ENCODE measurements at places on chromosomes 11 and 22.

DNA sequence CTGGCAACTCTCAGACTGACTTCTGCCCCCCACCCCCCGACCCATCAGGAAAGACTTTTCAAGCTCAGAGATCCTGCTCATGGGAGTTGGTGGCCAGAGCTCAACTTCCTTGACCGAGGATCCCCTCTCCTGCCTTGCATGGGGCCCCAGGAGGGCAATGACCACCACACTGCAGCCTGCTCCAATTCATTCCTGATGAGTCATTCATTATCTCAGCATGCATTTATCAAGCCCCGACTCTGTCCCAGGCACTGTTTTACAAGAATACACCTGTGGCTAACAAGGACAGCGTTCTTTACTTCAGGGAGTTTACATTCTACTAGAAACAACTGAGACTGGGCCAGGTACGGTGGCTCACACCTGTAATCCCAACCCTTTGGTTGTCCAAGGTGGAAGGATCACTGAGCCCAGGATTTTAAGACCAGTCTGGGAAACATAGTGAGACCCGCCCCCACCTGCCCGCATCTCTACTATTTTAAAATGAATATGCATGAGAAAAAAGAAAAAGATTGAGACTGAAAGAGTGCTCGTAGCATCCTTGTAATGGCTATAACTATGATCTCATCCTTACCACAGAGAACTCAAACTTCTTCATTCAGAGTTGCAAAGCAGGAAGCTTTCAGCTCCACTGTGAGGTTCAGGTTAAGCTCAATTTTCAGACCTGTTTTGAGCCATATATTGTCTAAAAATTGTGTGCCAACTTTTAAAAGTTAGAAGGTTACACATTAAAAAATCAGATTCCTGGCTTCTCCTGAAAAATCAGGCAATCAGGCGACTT, 60.4 kb downstream of the FEZ1 start:
- DNase-seq = no peak

DNA sequence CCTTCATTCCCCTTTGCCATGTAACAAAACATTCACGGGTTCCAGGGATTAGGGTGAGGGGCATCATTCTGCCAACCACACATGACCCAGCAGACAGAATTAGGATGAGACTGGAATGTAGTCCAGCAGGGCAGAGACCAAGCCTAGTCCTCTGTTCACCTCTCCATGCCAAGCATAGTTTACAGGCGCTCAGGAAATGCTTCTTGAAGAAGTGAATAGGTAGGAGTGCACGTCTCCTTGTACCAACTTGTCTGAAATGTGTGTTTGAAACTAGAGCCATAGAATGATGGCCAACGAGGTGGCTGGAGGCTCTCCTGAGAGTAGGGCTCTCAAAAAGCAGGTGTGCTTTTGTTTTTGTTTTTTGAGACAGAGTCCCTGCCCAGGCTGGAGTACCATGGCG, 8.2 kb downstream of the SPINDOC start:
- DNase-seq = no peak

GRCh38 chr22:19003508-19003907, 67.4 kb upstream of the PRODH start:
- DNase-seq = no peak

GRCh38 chr11:124891373-124891861, 6.2 kb downstream of the ROBO4 start:
- no peak for DNase-seq

- DNase-seq = peak; percentile 25
Measured at GRCh38 chr22:22463855-22464540, 44.5 kb downstream of the ZNF280B start.

GRCh38 chr22:38270091-38270992, 2.5 kb downstream of the TMEM184B start:
- DNase-seq = no peak

- no peak for DNase-seq
Measured at GRCh38 chr22:49439373-49439772, 388.3 kb downstream of the BRD1 start.

DNA sequence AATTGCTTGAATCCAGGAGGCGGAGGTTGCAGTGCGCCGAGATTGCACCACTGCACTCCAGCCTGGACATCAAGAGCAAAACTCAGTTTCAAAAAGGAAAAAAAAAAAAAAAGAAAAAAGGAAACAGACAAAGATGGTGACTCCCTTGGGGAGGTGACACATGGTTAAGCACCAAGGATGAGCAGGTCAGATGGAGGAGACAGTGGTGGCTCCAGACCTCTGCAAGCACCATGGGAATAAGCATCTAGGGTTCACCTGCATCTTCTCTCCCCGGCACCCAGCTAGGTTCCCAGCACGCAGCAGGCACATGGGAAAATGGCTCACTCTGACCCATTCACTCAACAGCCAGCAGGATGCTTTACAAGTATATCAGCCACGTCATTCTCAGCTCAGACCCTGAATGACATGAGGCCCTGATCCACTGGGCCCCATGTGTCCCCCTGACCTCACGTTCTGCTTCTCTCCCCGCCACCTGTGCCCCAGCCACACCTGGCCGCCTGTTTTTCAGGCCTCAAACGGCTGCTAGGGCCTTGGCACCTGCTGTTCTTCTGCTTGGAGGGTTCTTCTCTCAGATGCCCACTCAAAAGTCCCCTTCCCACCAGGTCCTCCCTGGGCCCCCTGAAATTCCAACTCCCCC, 24.2 kb downstream of the A4GALT start:
- DNase-seq = no peak

DNA sequence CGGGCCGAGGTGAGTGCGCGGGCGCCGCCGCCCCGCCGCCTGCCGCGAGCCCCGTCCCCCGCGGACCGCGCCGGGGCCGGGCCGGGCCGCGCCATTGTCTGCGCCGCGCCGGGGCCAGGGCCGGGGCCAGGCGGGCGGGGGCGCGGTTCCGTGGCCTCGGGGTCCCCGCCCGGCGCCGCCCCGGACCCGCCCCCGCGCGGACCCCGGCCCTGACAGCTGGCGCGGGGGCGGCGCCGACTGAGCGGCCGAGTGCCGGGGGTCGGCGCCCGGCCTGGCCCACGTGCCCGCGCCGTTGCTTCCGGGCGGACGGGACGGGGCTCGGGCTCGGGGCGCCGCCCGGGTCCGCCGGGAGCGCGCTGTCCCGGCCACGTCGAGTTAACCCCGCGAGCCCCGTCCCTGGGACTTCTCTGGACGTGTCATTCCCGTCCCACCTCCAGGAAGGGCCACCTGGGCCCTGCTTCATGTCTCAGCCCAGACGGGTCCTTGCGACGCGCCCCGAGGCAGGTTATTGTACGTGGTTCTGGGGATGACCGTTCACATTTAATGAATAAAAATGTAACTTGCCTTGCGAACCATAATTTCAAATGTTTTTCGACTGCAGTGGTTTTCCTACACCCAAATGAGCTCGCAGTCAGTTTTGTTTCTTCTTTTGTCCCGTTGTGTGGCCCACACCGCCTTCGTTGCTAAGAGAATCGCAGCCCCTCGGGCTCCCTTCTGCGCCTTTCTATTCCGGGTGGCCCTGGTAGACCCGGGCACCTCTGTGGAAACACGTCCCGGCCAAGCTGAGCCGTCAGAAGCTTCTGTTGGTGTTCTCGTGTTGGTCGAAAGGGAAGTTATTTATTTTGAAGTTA, 562 bp downstream of the ZBED4 start:
- peak; percentile 14 for DNase-seq

GRCh38 chr22:37244114-37244921, at the start of gene RAC2:
Gene RAC2, minus strand, starts transcription at chr22:37244269. Its CDS starts 121 bp downstream, at chr22:37244148.
- no peak for DNase-seq

- DNase-seq = no peak
Measured at GRCh38 chr11:63527667-63528066, 8.9 kb upstream of the PLAAT4 start.

- no peak for DNase-seq
Measured at GRCh38 chr22:21098099-21098671, 52.4 kb downstream of the LRRC74B start.

DNA sequence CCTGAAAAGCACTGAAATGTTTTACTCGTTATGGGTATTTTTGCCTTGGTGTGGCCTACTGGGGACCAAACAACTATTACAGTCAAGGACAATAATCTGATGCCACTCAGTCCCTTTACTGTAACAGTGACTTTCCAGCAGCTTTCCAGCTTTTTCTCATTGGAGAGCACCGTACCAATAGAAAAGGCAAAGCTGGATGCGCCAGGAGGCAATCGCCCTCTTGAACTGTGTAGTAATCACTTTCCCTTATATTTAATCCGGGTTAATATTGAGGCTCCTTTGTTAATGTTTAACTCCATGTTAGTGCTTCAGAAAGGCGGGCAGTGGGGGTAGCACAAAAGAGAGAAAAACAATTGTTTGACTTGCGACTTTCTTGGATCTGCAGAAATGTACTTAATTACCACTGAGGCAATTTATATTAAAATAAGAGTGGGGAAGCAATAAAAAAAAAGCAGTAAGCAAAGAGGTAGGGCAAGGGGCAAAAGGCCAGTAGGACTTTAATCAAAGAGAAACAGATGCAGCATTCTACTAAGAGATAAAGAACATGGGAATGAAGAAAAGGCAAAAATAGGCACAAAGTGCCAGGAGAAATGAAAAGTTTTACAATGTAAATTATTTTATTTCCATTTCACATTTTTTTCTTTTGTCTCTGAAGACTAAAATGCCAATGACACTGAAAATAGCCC, 81.6 kb downstream of the LRRC4C start:
- no peak for DNase-seq

DNA sequence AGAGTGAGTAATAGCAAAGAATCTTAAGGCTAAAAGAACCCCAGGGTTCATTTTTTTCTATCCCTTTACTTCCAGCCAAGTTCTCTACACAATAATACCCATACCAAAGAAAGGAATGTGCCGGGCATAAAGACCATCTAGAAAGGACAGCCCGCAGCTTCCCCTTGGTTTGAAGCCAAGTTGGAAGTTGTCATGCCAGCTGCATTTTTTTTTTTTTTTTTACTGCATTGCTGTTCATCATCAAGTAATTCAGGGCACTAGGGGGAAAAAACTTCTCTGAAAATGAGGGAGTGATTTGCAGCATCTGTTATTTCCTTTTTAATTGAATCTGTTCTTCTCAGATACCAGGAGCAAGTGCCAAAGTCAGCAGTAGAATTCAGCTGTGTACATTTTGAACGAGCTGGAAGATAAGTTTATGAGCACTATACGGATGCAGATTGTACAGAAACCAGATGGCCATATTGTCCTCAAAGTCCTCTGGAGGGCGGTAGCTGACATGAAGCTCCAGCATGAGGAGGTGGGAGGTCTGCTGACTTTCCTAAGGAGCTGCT, 56.4 kb downstream of the UBASH3B start:
- no peak for DNase-seq

- DNase-seq = no peak
Measured at GRCh38 chr11:125370561-125371389, 125.3 kb downstream of the FEZ1 start.

- DNase-seq = no peak
Measured at GRCh38 chr11:128970598-128971190, 28.0 kb upstream of the TP53AIP1 start.

- no peak for DNase-seq
Measured at GRCh38 chr11:104979839-104980238, 11.5 kb upstream of the CASP4 start.

GRCh38 chr11:32118025-32118974, 27.4 kb downstream of the RCN1 start:
- DNase-seq = no peak

DNA sequence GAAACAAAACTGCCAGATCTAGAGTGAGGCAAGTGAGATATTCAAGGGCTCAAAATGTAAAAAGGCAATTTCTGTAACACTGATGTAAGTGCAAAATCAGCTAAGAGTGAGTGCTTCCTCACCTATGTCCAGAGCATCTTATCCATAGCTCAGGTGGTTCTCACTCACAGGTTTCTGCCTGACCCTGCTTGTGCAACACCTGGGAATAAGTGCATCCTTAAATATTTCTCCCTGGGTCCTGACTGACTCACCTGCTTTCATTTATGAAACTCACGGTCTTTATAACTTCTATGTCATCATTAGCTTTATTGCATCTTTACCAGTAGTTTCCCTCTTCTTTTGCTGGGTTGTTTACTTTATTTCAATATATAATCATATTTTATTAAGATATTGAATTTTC, 260.6 kb downstream of the CNTN5 start:
- no peak for DNase-seq

DNA sequence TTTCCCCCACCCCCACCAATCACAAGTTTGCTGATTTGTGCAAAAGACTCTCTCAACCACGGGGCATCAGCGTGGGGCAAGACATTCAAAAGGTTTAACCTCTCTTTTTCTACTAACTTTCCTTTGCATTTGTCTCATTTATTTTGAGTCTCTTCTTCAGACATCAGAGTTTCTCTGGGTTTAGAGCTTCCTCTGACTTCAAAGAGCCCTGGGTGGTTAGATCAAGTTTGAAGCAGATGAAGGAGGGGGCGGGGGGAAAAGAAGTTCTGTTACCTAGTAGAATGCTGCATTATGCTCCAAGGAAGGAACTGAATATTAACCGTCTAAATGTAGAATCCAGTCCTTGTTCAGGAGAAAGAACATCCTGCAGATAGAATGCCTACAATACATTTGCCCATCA, 24.5 kb downstream of the GAS2 start:
- DNase-seq = no peak

- DNase-seq = no peak
Measured at GRCh38 chr11:108432783-108433182, 34.5 kb downstream of the C11orf65 start.

GRCh38 chr11:47606731-47607130, 12.5 kb upstream of the C1QTNF4 start:
- no peak for DNase-seq

DNA sequence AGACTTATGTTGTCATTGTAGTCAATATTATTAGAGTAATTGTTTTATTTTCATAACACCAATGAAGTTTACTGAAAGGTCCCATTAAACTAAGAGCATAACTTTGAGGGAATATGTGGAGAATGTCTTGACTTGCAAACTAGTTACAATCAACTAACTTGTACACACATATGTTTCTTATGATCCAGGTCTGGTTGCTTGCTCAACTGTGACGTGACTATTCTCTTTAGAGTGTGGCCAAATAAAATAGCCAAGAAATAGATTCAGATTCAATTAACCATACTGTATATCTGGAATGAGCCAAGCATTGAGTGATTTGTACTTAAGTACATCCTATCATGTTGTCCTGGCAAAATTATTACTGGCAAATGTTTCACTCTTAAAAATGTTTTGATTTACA, 101.7 kb downstream of the METTL15 start:
- no peak for DNase-seq

DNA sequence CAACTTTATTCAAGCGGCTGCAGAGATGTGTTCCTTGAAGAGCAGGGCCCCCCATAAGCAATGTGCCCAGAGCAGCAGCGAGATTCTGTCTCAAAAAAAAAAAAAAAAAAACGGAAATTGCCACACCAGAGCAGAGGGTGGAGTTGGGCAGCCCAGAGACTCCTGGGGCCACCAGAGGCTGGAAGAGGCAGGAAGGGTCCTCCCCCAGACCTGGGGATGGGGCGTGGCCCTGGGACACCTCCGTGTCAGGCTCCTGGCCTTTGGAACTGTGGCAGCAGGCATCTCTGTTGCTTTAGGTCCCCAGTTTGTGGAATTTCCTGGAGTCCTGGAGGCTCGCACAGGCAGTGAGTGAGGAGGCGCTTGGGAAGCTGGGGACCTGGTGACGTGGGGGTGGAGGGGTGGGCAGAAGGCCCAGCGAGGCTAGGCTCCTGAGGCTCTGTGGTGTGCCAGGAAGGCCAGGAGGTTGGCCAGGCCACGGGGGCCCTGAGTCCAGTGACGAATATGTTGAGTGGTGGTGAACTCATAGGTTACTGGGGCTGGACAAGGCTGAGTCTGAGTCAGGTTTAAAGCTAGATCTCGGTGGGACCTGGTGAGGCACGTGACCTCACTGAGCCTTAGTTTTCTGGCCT, 735.6 kb downstream of the BRD1 start:
- DNase-seq = no peak

GRCh38 chr11:82049199-82049598, 684.5 kb downstream of the FAM181B start:
- DNase-seq = no peak

All from NCI-H748 treated with DMSO at 0.1 percent for 48 hours (cell line).